ENCODE measurements at places on chromosomes 12 and 14.

DNA sequence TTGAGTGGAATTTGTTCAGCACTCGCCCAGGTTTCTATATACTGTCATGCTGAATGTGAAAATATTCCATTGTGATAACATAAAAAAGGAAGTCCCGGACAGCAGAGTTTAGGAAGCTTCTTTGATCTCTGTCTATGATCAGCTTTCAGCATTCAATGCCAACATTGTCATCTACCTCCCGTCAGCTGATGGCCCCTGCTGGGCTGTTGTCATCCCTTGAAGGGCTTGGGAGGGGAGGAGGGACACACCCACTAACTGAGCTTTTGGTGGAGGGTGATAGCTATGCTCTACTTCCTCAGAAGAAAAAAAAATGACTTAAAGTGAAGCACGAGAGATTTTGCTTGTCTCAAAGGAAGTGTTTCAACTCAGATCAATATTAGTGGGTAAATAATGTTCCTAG, 4.7 kb upstream of the KRT77 start:
- no peak for DNase-seq

DNA sequence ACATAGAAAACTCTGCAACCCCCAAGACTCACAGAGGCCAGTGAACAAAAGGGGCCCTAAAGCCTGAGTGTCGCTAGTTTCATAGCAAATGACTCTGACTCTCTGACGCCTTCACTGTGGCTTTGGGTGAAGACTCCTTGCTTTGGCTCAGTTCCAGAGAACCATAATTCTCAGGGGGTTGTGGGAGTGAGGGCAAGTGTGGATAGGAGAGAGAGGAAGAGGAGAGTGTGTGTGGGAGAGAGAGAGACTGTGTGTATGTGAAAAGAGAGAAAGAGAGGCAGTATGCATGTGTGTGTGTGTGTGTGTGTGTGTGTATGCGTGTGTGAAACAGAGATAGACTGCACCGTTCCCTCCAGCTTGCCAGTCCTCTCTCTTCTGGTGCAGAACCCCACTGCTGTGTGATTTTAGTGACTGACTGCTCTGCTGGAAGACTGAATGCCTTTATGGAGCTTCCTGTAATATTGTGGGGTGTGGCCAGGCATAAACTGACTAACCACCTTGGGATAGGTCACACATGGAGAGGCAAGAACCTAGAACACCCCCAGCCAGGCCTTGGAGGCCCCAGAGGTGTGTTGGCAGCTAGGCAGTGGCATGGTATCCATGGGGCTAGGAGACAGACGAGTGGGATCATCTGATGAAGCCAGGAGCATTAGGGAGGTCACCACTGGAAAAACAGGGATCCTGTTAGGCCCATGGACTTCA, 45.9 kb upstream of the STXBP6 start:
- DNase-seq: no peak

DNA sequence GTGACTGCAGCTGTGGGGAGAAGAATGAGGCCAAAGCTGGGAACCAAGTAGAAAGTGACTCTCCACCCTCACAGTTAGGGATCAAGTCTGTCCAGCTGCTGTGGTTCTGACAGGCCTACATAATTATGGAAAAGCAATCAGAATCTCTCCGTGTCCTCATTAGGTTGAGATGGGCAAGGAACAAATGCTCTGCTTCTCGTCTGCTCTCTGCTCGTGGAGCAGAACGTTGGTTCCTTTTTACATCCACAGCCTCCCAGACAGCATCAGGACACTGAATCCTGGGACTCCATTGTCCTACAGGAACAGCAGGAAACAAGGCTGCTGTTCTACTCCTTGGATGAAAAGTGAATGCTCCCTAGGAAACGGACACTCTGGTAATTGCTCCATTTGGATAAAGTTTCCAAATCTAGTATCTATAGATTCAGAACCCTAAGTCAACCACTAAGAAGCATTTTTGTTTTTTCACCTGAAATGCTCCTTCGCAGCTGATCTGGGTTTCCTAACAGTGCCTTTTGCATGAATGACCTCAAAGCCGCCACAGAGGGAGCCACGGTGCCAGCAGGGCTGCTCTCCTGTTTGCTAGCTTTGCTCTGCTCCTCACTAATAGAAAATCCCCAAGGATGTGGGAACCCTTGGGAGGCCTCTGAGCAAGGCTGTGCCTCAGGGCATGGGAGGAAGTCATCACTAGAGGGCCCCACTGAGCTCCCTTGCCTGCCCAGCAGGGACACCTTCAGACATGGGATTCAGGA, 102.0 kb downstream of the EGLN3 start:
- DNase-seq: no peak

GRCh38 chr12:50537538-50537919, 32.7 kb downstream of the DIP2B start:
- no peak for DNase-seq

- DNase-seq: no peak
Observed at GRCh38 chr12:124758266-124759220, 105.1 kb downstream of the SCARB1 start.

DNA sequence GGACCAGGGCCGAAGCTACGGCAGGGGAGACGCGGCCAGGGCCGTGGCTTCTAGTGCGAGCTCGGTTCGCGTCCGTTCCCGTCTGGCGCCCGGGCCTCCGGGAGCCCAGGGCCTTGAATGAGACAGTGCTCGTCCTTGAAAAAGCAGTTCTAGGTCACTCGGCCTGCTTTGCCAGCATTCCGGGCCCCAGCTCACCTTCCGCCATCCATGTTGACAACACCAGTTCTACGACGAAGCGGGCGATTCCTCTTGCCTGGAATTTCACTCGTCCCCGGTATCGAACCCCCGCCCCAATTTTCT, 4.5 kb downstream of the OR10AD1 start:
- no peak for DNase-seq

DNA sequence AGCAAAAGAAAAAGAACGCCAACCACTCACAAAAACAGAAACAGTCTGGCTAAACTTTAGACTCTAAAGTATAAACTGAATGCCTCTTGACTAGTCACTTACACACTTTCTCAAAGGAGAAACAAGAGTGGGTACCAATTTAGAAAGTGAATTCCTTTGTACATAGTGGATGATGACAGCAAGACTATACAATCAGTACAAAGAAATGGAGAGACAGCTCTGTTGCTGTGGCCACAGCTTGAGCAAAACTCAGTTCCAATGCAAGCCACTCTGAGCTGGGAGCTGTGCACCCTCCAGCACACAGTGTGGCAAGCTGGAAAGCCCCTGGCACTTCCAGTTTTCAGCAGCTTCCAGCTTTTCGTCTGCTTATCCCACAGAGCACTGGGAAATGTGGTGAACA, 21.7 kb downstream of the NT5DC3 start:
- no peak for DNase-seq

DNA sequence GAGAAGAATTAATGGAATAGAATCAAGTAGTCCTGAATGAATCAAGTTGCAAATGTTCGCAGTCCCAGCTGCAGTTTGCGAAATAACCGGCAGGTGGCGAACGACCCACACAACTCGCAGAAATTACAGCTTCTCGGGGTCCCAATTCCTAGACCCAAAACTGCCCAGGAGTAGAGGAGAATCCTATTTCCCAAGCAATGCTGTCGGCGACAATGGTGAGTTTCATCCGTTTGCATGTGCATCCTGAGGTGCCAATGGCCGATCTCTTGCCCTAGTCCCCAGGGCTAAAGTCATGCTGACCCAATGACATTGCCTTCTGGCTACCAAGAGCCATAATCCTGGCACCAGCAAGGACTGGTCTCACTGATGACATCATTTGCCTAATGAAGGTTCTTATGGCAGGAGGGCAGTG, 8.5 kb upstream of the ASCL1 start:
- no peak for DNase-seq

GRCh38 chr12:113134071-113134470, 1.5 kb downstream of the RASAL1 start:
- DNase-seq: no peak

- no peak for DNase-seq
Observed at GRCh38 chr14:57501039-57501557, 7.4 kb upstream of the CCDC198 start.

- no peak for DNase-seq
Observed at GRCh38 chr12:110354172-110354780, 49.2 kb downstream of the ANAPC7 start.

DNA sequence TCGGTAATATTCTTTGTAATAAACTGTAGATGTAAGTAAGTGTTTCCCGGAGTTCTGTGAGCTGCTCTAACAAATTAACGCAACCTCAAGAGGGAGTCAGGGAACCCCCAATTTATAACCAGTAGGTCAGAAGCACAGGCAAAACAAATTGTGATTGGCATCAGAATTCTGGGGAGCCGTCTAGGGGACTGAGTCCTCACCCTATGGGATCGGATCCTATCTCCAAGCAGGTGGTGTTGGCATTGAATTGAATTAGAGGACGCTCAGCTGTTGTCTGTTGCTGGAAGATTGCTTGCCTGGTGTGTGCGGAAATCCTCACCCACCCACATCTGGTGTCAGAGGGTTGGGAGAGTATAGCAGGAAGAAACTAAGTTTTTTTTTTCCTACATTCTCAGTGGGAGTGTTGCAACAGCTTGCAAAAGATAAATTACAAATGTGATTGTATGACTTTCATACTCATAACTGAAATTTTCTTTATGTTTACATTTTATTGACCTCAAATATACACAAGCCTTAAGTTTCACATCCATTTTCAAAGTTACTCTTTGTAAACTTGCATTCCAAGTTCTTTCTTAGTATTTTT, 5.5 kb downstream of the TMEM52B start:
- DNase-seq: no peak

- no peak for DNase-seq
Observed at GRCh38 chr12:62787611-62788010, 147.3 kb downstream of the PPM1H start.

GRCh38 chr14:67943947-67944346, 124.4 kb downstream of the RAD51B start:
- peak; percentile 3 for DNase-seq

DNA sequence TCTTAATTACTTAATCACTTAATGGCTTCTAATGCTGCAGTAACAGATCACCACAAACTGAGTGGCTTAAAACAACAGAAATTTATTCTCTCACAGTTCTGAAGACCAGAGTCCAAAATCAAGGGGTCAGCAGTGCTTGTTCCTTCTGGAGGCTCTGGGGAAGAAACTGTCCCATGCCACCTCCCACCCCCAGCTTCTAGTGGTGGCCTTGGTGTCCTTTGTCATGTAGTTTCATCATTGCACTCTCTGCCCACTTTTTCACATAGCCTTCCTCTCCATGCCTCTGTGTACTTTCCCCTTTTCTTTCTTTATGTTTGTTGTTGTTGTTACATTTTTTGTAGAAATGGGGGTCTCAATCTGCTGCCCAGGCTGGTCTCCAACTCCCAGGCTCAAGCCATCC, 16.1 kb upstream of the UBC start:
- no peak for DNase-seq

- DNase-seq: no peak
Observed at GRCh38 chr12:94643606-94644005, 6.8 kb downstream of the TMCC3 start.

DNA sequence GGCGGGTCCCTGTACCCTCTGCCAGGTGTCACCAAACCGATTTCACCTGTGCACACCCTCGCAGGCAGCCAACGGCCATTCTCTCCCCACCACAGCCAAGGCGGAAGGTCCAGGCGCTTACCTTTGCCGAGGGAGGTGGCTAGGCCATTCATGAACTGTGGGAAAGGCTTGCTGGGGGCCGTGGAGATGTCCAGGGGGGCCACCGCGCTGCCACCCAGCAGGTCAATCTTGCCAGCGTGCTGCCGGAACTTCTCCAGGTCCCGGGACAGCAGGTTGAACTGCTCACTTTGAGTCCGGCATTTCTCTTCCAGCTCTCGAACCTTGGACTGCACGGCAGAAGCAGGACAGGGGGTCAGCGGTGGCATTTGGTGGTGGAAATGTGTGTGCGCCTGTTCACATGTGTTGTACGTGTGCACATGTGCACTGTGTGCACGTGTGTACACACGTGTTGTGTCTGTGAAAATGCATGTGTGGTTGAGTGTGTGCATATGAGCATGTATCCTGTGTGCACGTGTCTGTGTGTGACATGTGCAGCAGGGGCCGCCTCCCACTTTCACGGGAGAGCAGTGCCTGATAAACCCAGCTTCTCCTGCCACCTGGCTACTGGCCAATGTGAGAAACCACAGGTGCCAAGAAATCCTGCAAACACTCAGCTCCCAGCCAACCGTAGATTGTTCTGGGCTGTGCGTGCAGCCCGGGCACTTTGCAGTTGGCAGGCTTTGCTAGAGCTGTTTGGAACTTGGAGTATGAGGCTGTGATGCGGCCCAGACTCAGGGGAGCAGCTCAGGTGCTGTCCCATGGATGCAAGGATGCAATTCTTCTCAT, 118.9 kb downstream of the PIWIL1 start:
- no peak for DNase-seq

DNA sequence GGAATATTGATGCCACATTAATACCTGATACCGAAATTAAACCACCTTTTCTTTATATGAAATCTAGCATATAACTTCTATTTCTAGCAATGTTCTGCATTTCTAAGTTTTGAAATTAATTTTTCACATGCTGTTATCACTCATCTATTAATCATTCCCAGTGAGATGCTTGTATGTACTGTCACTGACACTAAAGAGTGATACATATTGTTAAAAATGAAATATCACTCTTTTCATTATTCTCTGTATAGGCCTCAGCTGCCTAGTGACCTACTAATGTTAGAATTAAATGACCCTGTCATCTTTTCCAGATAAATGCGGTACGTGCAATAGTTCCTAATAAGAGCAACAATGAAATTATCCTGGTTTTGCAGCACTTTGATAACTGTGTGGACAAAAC, 49.7 kb upstream of the KCNH3 start:
- DNase-seq: no peak

DNA sequence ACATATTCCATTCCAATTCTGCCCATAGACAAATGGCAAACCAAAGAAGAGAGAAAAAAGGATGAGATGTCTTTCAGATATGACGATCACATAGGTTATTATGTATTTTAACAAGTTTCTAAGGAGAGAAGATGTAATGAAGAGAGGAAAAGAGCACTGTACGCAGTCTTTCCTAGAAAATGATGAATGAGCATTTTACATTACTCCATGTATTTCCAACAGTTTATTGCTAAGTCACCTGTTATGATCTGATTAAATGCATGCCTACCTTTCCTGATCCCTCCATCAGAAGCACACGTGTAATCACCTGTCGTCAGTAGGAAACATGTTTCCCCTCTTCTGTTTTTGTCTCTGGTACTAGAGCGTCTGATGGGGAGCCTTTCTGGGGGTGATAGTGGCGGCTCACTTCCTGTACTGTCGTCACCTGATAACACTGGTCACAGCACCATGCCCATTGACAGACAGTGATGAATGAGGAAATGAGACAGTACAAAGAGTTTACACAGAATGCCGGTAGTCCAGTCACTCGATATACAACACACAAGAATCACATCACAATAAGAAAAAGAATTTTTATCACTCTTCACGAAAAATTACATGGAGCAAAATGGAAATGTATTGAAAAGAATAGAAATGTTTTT, 161.6 kb downstream of the KCNC2 start:
- no peak for DNase-seq

GRCh38 chr14:104751539-104752422, 1.2 kb upstream of the SIVA1 start:
- no peak for DNase-seq

All from stimulated activated CD4-positive, alpha-beta T cell treated with anti-CD3 and anti-CD28 coated beads, Interleukin-1b, Interleukin-23, amount 100 ng/mL, for 1 hour (primary cell).